ENCODE measurements at places on chromosomes 1 and 21.

GRCh38 chr1:198054510-198054909 is 102.3 kb upstream of the NEK7 start:
- DNase-seq, result no peak

GRCh38 chr1:203153989-203154821 is 21.4 kb downstream of the MYBPH start:
- no peak for DNase-seq

GRCh38 chr1:232718928-232719927 is 86.0 kb upstream of the MAP10 start:
- DNase-seq, result no peak

- DNase-seq, result no peak
Measured at GRCh38 chr1:89633800-89634625, 1.1 kb downstream of the LRRC8C start.

DNA sequence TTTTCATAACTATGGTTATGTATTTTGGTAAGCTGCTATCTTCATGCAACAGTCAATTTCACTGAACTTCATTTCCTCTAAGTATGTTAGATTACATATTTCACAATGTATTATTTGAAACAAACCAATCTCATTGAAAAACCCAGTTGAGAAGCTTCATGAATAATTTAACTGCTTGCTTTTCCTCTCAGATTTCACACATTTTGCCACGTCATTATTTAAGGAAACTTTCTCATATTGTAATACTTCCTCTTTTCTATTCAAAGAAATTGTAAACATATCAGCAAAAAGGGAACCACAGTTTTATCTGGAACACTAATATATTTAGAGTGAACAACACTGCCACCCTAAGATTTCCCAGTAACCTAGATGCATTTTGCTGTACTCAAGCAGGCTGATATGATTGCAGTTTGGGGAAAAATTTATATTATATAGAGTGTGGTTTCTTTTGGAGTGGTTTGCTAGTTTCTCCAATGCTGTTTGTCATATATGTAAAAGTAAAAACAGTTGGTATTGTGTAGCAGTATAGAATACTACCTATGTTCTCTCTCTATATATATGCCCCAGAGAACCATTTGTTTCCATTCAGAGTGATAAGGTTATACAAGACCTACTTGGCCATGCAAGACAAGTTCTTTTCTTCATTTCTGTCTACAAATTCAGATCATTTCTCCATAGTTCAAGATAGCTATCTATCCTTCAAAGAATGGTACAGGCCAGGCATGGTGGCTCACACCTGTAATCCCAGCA is 28.4 kb upstream of the AHCTF1 start:
- DNase-seq, result no peak

DNA sequence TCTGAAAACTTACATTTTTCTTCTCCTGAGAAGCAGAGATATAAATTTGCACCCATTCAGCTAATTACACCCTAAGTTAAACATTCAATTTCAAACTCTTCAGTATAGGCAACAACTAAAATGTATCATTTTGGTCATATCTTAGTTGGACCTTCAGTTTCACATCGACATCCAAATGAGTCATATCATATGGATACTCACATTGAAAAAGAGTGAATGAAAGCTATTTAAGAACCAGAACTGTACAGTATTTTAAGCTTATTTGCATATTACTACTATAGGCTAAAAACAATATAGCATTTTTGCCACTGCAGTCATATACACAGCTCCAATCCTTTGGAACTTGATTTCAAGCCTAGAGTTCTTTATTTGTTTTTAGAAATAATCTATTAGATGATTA is 33.6 kb downstream of the USP25 start:
- no peak for DNase-seq

GRCh38 chr1:31699341-31699891 is 4.4 kb downstream of the COL16A1 start:
- DNase-seq, result no peak

GRCh38 chr1:159408862-159409400 is 23.1 kb upstream of the OR10J4 start:
- DNase-seq, result no peak

DNA sequence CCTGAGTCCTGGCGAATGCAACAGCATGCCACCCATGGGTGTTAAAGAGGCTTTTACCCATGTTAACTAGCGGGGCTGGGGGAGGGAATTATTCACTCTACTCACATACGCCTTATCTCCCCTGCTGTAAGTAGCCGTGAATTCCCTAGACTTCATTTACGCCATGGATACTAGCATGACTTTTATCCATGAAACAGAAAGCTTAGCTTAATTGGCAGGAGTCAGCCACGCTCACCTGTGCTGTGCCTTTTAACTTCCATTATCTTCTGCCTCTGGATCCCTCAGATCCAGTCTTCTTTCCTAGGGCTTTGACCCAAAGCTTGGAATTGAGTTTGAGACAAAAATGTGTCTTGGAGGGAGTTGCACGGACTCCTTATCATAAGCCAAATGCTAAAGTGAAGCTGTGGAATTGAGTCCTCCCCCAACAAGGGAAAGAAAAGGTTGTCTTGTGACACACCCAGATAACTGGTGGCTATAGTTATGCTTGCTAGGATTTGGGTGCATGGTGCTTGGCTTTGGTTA is 9.7 kb upstream of the NASP start:
- no peak for DNase-seq

GRCh38 chr1:153578936-153579335 is 13.3 kb upstream of the S100A2 start:
- no peak for DNase-seq

- DNase-seq, result no peak
Measured at GRCh38 chr1:162497104-162497722, 405 bp upstream of the UHMK1 start.

DNA sequence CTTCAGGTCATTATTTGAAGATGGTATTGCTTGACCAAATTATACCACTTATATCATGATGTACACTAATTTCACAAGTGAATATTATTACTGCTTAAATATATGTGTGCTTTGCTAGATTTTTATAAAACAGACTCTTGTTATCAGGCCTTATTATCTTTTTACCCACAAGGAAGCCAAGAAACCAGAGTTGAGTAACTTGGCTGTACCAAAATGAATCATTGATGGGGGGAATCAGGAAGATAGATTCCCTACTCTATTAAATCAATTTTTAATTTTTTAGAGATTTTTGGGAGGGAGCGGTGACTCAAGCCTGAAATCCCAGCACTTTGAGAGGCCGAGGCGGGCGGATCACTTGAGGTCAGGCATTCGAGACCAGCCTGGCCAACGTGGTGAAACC is 16.0 kb upstream of the SCCPDH start:
- DNase-seq, result no peak

DNA sequence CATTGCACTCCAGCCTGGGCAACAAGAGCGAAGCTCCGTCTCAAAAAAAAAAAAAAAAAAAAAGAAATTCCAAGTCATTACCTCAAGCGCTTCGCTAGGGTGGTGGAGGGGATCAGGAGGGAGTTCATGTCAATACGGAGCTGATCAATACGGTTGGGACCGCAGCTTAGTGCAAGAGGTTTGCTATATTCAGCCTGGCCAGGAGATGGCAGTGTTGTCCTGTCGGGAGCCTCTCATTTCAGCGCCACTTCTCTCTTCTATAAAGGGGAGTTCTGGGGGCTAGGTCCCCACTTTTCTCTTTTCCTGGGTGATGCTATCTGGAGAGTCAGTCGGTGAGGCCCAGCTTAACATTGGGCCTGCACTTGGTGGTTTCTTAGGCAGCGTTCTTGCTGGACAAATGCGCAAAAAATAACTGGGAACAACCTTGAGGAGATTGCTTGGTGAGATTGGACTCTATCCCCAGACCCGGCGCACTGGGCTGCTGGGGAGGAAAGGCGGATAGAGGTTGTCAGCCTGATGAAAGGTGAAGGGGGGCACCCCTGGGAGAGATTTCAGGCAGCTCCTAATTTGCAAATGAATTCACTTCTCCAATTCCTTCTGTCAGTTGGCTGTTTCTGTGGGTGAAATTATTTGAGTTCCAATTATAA is 40.4 kb downstream of the KIAA0040 start:
- peak; percentile 63 for DNase-seq

DNA sequence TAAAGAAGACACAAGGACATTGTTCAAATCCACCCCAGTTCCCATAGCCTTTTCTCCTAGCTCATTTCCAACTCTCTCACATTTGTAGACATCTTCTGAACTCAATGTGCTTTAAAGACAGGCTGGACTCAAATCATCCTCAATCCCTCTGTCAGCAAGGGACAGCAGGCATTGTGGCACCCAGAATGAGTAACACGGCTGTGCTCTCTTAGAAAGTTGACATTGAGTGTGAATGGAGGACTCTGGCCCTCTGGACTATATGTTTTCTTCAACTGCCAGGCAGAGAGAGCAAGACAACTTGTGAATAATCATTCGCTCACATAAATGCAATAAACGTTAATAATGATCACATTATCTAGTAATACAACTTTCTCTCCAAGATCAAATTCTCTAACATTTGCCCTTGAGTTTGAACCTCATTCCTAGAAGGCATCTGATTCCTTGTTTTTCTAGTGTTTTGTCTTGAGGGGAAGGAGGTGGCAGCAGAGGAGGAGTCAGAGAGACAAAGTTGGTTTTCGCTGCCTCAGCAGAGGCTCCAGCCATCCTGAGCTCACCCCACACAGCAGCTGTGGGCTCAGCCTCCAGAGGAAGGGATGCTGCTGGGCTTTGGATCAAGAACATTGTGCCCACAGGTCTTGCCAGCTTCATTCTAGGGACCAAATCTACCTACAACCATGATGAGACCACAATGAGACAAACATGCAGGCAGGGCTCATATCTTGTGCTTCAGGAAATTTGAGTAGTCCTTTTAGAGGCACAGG is 85.1 kb downstream of the BCAR3 start:
- no peak for DNase-seq

DNA sequence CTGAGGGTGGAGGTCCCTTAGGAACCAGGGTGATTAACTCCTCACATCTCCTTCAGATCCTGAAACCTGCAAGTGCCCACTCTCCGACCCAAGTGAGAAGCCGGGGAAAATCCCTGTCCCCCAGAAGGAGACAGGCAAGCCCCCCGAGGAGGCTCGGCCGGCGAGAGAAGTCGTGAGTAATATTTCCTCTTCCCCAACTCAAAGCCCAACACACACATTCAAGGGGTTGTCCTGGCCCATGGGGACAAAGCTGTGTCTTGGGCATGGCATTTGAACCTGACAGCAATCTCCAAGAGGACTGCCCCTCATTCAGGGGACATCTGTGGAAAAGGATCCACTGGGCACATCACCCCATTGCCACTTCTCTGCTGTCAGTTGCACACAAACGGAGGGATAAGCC is 23.6 kb downstream of the VASH2 start:
- no peak for DNase-seq

GRCh38 chr1:167617153-167618147 is 12.6 kb upstream of the RCSD1 start:
- no peak for DNase-seq

GRCh38 chr1:160354388-160354985 is 11.3 kb downstream of the NCSTN start:
- DNase-seq, result no peak

DNA sequence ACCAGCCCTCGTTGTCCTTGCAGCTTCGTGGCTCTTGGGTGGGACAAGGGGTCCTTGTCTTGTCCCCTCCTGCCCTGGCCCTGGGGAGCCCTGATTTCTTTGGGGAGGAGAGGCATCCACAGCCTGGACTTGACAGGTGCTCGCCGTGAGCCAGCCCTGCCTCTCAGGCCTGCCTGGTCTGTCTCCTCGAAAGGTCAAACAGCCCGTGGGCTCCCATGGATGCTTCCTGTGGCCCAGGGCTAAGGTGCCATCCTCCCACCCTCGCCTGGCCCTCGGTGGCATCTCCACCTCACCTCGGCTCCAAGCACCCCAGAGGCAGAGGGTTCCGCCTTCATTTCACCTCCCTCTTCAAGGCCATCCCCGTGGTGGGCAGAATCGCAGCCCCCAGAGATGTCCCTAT is 9.0 kb downstream of the LRRC3 start:
- no peak for DNase-seq

DNA sequence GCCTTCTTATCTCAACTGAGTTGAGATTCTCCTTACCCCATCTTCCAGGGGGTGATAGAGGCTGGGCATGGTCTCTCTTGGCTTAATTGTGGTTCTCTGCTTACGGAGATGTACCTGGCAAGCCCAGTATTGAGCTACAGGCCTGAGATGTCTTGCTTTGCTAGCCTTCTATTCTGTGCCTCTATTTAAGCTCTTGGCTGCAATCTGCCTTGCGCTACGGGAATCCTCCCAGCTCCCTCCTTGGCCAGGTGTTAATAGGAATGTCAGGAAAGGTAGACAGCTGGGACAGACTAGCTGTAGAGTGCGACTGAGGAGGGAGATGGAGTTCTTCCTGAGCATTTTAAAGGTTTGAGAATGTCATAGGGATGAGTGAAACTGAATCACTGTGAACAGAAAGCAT is 10.6 kb upstream of the IKBKE start:
- DNase-seq, result no peak

DNA sequence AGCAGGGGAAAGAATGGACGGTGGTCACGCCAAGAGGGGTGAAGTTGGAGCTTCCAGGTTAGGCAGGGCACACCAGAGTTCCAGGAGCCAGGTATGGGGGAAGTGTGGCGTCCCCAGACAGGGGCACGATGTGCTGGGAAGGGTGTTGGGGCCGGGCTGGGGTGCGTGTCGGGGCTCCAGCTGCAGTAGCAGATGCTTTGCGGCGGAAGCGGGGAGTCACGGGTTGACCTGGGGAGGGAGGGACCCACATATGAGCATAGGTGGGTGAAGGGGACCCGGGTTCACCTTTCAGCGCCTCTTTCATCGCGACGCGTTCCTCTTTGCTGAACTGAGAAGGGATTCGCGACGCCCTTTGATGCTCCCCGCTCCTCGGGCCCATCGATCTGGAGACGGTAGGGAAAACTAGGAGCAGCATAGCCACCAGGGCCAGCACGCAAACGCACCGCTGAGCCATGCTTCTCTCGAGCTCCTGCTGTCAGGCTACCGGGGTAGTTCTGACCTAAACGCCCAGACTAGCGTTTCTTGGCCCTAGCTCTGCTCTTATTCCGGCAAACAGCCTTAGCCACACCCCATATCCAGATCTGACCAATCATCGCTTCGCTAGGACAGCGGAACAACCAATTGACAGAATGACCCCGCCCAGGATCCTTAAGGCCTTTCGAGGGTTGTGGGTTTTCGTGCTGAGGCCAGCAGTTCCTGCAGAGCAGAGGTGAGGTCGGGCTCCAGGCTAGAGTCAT is at the start of gene PM20D1:
TSS of gene PM20D1 (minus strand) at position 514 of the 737 bp plus-strand sequence. CDS start at position 454, 60 bp downstream.
- no peak for DNase-seq

GRCh38 chr1:172906778-172907592 is 143.8 kb downstream of the TNFSF18 start:
- DNase-seq, result no peak

DNA sequence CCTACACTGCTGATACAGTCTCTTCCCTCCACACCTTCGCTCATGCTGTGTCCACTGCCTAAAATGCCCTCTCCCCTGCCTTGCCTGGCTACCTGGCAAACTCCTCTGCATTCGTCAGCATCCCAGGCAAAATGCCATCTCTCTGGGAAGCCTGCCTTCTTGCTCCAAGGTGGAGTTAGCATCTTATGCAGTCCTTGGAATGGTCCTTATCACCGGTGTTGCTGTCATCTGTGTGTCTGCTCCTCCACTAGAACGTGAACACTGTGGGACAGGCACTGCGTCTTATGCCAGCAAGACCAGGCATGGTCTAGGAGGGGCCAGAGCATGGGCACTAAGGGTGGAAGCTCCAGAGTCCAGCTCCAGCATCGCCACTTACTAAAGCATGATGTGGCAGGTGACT is 211.8 kb downstream of the MATN1 start:
- no peak for DNase-seq

Measured in NT2/D1 (cell line).